GM12878 (cell line): ENCODE measurements at places on chromosomes 5 and 9. TPM values are rescaled to one million over a fixed set of nuclear protein-coding genes. Genes with fewer than 3 reads are reported as not detected.

The ELAVL2 gene
- 1.1 and 1.3 TPM in 2 replicates for total RNA-seq

GRCh38 chr5:139635191-139635590 is 13.0 kb upstream of the CXXC5 start:
- no peak for DNase-seq
- H3K4me1 ChIP-seq, result peaks cover 65% of the 10 kb centered on the region
- H3K27ac ChIP-seq, result peak overlapping the region; percentile 97
- H3K27me3 ChIP-seq, result no peaks in the 10 kb centered on the region

- no peaks in the 10 kb centered on the region for H3K27me3 ChIP-seq
- H3K27ac ChIP-seq, result no peak overlapping the region
- DNase-seq, result no peak
- no peak overlapping the region for H3K4me3 ChIP-seq
Measured at GRCh38 chr9:111501648-111502047, 17.5 kb upstream of the ECPAS start.

The SH3RF2 gene
- total RNA-seq, result 0.15 and 0.19 TPM in 2 replicates

The SAXO1 gene
- total RNA-seq, result not detected in 2 replicates
